IPS-NIHi11 (cell line): ENCODE measurements at places on chromosomes 2 and 18.

DNA sequence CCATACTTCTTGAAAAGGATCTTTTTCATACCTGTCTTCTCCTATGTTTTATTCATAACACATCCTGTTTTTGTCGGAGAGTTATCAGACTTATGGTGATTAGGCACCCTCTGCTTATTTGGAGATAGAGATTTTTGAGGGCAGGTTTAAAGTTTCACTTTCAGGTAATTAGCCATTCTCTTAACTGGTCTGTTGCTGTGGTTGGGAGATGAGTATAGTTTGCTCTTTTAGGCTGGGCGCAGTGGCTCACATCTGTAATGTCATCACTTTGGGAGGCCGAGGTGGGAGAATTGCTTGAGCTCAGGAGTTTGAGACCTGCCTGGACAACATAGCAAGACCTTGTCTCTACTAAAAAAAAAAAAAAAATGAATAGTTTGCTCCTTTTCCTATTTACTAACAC is 25.3 kb downstream of the SFTPB start:
- DNase-seq, result no peak

DNA sequence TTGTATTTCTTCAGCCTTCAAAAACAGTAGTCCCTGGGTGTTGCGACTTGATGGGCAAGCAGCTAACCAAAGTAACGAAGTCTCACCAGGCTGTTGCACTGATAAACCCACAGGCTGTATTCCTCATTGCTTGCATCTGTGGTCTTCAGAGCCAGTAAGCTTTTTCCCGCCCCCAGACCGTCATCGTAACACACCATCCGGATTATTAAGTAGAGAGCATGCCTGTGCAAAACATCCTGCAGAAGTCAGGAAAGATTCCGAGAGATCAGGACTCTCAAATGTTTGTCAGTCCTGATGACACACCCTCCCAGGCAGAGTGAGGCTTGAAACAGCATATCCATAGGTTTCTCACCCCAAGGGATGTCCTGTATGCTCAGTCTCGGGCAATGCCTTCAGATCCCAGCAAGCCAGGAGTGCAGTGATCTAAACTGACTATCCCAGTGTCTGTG is 15.9 kb downstream of the ITGB1BP1 start:
- DNase-seq, result no peak

GRCh38 chr2:207284556-207285472 is 119.1 kb upstream of the KLF7 start:
- no peak for DNase-seq

DNA sequence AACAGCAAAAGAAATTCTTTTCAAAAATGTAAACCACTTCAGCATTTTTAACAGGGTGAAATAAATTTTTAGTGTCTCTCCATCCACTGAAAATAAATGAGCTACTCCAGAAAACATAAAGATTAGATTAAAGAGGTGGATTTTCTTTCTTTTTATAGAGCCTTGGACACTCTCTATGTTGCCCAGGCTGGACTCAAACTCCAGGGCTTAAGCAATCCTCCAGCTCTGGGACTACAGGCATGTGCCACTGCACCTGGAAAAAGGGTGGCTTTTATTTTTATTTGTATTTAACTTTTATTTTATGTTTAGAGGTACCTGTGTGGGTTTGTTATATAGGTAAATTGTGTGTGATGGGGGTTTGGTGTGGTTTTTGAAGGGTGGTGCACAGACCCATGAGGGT is 19.9 kb downstream of the ITGB6 start:
- DNase-seq, result no peak

DNA sequence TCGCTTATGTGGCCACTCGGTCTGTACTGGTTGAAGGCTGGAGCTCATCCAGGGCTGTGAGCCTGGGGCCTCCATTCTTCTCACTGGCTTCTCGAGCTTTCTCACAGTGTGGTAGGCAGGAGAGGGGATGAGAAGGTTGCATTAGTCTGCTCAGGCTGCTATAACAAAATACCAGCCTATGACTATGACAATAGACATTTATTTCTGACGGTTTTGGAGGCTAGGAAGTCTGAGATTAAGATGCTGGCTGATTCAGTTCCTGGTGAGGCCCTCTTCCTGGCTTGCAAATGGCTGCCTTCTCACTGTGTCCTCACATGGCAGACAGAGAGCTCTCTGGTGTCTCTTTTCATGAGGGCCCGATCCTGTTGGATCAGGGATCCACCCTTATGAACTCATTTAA is 6.2 kb upstream of the STK25 start:
- DNase-seq, result peak; percentile 3

DNA sequence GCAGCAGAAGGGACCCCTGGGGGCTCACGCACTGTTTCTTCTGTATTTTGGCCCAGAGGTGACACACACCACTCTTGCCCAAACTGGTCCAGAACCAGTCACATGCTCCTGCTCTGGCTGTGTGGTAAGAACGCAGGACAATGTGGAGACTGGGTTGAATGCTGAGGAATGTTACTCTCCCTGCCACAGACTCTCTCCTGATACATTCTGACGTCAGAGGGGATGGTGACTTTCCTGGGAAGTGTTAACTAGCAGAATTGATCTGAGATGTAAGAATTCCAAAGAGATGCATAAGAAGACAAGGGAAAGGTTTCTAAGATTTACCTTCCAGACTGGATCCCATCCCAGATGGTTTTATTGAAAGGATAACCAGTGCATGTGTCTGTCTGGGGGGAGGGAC is 100.8 kb downstream of the ASB1 start:
- no peak for DNase-seq

DNA sequence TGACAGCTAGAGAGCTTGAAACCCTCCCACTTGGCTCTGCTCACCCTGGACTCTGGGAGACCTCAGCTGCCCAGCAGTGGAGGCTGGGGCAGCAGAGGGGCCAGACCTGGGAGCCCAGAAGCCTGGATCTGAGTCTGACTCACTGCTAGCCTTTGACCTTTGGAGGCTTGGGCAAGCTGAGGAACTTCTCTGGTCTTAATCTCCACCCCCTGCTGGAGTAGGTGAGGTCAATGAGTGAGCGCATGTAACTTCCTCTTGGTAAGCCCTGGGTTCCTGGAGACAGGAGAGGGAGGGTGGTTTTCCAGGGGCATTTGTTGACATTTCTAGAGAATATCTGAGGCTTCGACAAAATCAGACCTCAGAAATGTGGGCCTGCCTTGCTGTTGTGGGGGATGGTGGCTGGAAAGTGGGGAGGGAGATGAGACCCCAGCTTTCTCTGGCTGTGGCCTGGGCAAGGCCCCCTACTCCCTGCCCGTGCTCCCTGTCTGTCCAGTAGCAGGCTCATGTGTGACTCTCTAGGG is 73.0 kb upstream of the YWHAQ start:
- no peak for DNase-seq

DNA sequence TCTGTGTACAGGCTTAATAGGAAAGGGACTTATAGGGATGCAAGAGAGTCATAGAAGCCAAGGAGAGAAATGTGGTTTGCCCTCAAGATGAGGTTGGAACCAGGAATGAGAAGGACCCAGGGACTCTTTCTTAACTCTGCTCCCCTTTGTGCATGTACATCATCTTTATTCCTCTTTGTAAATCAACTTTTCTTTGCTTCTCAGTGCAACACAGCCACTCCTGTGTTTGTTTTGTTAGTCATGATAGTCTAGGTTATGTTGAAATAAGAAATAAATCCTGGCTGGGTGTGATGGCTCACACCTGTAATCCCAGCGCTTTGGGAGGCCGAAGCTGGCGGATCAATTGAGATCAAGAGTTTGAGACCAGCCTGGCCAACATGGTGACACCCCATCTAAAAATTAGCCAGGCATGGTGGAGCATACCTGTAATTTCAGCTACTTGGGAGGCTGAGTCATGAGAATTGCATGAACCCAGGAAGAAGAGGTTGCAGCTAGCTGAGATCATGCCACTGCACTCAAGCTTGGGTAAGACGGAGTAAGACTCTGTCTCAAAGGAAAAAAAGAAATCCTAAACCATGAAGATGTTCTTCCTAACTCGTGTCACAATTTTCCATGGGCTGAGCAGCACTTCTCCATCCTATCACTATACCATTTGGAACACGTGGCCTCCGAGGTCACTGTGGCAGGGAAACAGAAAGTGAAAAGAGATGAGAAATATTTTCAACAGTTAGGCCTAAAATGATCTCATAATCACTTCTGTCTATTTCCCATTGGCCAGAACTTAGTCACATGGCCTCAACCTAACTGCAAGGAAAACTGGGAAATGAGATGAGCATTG is 73.0 kb upstream of the TMEM17 start:
- no peak for DNase-seq

DNA sequence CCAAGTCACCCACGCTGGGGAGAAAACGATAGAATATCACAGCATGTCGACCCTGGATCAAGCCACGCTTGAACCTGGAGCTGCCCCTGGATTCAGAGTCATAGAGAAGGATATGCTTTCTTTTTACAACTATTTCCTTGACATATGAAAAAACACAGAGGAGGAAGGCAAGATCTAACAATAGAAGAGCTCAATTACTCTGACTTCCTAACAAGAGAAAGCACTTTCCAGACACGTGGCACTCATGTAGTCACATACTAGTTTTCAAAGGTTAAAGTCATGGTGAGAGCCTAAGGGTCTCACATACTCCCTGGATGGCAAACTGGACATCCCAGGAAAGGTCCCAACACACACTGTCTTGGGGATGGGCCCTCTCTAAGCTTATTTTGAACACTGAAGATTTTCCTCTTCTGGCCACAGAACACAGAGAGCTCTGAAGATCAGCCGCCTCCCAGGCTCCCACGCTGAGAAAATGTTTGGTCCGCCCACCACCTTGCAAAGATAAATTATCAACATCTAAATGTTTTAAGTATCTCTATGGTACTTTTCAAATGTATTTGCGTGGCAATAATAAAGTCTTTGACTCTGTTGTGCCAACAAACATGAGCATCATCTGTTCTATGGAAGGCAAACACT is 4.9 kb downstream of the PXDN start:
- no peak for DNase-seq

DNA sequence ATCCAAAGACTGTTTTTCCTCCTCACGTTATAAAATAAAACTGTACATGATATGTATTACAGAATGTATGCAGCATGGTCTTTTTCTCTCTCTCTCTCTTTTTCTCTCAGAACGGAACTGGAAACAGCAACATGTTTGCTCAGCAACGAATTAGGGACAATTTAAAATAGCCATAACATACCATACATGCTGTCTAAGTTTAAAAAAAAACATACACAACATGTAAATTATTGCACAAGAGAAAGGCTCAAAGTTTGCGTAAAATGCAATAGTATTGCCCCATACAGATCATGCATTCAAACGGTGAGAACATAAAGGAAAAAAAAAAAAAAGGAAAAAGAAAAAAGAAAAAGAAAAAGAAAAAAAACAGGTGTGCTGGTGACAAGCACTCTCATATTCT is 93.6 kb downstream of the BCL11A start:
- DNase-seq, result no peak

GRCh38 chr2:168461178-168461941 is 5.3 kb downstream of the CERS6 start:
- DNase-seq, result no peak

GRCh38 chr2:6845312-6845711 is 20.4 kb downstream of the CMPK2 start:
- DNase-seq, result no peak

DNA sequence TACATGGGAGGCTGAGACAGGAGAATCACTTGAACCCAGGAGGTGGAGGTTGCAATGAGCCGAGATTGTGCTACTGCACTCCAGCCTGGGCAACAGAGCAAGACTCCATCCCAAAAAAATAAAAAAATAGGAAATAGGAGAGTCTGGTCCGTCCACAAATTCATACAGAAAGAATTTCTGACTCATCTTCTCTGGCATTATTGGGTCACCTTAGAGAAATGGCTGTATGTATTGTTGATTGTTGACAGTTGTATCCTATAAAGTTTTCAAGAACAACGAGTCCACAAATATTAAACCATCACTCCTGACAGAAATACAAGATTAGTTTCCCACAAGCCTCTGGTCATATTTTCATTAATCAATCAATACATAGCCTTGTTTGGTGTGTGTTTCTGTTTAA is 20.4 kb downstream of the RBM43 start:
- no peak for DNase-seq

DNA sequence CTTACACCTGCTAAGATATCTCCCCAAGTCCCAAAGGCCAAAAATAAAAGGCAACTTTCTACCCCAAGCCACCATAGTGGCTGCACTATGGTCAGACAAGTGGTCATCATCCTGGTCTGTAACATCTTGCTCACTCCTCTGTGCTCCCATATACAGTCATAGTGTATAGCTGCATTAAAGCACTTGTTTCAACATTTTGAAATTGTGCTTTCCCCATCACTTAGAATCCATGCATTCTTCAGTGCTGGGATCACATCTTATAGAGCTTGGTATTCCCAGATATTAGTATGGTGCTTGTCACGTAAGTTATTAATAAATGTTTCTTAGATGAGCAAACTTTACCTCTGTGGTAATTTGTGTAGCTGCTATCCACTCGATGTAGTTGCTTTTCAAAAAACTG is 40.4 kb upstream of the CDC42EP3 start:
- DNase-seq, result no peak

DNA sequence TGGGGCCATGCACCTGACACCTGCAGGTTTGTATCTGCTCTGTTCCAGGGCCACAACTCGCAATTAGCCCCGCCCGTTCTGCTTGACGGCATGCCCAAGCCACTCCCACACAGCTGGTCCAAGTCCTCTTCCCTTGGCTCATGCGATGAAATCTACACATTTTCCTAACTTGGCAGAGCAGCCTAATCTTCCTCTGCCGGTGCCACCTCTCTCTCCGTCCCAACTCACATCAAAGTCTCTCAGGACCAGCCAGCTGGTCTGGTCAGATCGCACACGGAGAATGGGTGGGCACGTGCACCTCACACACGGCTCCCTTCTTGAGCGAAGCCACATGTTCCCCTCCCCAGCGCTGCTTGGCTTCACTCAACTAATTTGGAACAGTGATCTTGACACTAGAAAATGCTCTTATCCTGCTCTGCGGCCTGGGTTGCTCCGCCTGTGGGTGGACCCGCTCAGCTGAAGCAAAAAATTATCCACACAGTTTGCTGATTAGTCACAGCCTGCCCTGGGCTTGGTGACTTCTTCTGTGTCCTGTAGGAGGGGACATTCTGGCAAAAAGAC is 176.7 kb downstream of the NRP2 start:
- DNase-seq, result peak; percentile 40

- no peak for DNase-seq
Observed at GRCh38 chr2:238290715-238291549, 2.5 kb upstream of the PER2 start.

DNA sequence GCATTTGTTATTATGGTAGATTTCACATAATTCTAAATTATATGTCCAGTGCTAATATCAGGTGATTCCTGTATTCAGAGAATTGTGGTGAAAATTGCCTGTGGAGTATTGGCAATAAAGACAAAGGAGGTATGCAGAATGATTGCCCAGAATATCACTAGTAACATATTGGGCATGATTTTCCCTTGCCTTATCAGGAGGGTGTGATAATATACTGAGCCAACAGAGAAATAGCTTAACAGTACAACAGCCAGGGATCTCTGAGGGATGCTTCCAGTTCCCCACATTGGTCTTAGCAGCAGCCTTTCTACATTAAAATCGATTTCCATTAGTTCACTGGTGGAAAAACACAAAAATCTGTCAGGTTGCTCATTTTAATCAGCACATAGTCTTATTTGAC is 122.9 kb upstream of the COL3A1 start:
- DNase-seq, result no peak

DNA sequence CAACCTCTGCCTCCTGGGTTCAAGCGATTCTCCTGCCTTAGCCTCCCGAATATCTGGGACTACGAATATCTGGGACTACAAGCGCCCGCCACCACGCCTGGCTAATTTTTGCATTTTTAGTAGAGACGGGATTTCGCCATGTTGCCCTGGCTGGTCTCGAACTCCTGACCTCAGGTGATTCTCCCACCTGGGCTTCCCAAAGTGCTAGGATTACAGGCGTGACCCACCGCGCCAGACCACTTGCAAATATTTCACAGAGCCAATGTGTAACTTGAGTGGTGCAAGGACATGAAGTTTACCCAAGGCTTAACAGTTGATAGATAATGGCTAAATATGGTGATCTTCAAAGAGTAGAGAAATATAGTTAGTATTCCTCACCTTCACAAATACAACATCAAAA is 14.1 kb upstream of the MTIF2 start:
- DNase-seq, result no peak
